ENCODE measurements at places on chromosomes 2 and 18. TPM values are rescaled to one million over a fixed set of nuclear protein-coding genes. Genes with fewer than 3 reads are reported as not detected.

Gene ZSCAN30
- total RNA-seq: 41.0 TPM

DNA sequence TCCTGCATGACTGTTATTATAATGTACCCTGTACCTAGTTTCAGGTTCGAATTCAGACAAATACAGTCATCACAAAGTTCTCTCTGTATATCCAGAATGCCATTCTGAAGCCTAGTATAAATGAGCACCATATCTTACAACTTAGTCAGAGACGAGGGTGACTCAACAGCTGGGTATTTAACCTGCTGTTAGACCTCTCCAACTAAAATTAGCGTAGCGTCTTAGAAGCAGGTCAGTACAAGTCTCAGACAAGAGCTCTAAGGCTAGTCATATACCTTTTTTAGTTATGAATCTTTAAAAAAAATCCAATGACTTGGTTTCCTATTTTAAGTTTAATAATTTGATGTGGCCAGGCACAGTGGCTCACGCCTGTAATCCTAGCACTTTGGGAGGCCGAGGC is 74.1 kb downstream of the CABYR start:
- H3K4me3 ChIP-seq: no peak overlapping the region
- H3K4me1 ChIP-seq: peaks cover 6% of the 10 kb centered on the region
- H3K27ac ChIP-seq: no peak overlapping the region
- no peaks in the 10 kb centered on the region for H3K27me3 ChIP-seq
- DNase-seq: no peak

DNA sequence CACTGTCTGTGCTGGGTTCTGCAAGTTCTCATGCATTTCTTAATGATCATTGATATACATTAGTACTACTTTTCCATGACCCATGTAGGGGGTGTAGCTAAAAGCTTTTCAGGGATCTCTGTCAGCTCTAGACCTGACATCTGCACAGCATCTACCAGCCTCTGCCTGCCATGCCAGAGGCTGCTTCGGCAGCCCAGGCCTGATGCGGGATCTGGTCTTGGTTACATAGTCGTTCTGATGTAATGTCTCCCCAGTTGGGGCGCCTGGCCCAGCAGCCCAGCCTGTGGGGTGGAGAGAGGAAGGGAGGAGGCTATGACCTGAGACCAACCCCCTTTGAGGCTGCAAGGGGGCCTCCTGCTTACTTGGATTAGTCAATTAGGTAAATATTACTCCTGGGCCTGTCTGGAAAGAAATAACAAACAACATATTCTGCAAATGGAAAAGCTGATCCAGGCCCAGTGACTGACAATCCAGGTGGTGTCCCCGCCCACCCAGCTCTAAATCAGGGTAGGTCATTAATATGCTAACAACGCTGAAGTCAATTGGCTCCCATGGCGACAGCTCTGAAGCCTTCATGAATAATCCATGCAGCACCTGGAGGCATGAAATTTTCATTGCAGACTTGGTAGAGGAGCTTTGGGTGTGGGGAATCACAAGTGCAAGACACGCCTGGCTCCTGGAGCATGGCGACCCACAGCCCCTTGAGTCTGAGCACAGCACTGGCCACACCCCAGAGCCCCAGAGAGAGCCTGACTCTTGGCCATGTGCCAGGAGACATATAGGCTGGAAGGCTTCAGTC is 575.3 kb downstream of the CMPK2 start:
- H3K4me1 ChIP-seq: peaks cover 10% of the 10 kb centered on the region
- H3K4me3 ChIP-seq: no peak overlapping the region
- peak; percentile 35 for DNase-seq
- H3K36me3 ChIP-seq: peaks cover 28% of the 10 kb centered on the region
- H3K27ac ChIP-seq: peak overlapping the region; percentile 3
- H3K27me3 ChIP-seq: peaks cover 4% of the 10 kb centered on the region

DNA sequence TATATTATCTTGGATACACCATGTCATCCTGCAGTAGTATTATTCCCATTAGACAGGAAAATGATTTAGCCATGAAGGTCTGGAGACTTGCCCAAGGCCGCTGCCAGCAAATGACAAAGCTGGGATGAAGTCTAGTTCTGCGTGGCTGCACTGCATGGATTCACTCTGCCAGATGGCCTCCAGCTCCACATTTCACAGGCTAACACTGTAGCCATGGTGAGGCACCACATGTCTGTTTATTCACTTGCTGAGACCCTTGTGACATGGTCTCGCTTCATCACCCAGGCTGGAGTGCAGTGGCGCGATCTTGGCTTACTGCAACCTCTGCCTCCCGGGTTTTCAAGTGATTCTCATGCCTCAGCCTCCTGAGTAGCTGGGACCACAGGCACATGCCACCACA is 31.5 kb upstream of the SCG2 start:
- peaks cover 1% of the 10 kb centered on the region for H3K4me1 ChIP-seq
- no peaks in the 10 kb centered on the region for H3K27me3 ChIP-seq

DNA sequence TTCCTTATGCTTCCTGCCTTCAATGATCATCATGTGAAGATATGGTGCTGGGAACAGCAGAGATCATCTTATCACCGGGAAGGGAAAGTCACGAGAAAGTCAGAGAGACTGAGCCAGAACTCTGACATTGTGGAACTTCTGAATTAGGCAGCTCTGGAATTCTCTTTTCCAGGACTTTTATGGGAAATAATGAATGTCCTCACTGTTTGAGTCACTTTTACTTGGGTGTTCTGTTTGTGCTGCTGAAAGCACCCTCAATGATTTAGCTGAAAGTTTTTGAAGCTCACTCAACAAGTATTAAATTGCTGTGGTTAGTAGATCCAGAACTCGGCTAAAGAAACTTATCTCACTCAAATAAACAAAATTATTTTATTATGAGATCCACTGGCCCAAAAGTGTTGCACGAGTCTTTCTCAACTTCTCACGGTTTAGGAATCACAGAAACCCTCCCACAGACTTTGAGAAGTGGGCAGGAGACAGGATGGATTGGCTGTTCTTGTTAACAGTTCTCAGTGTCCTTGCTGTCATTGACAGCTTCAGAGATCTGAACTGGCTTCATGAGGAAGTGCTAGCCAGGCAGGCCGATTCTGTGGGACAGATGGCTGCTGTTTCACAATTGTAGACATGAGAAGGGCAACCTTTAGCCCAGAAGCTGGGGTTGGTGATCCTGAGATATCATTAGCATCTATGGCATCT is 26.4 kb upstream of the ATRAID start:
- no peaks in the 10 kb centered on the region for H3K36me3 ChIP-seq
- H3K27ac ChIP-seq: no peak overlapping the region
- H3K27me3 ChIP-seq: peaks cover 2% of the 10 kb centered on the region
- DNase-seq: no peak
- H3K4me3 ChIP-seq: no peak overlapping the region
